ENCODE measurements at places on chromosomes 1 and 21.

GRCh38 chr1:92476071-92476631 is 10.6 kb downstream of the GFI1 start:
- peak; percentile 86 for DNase-seq

DNA sequence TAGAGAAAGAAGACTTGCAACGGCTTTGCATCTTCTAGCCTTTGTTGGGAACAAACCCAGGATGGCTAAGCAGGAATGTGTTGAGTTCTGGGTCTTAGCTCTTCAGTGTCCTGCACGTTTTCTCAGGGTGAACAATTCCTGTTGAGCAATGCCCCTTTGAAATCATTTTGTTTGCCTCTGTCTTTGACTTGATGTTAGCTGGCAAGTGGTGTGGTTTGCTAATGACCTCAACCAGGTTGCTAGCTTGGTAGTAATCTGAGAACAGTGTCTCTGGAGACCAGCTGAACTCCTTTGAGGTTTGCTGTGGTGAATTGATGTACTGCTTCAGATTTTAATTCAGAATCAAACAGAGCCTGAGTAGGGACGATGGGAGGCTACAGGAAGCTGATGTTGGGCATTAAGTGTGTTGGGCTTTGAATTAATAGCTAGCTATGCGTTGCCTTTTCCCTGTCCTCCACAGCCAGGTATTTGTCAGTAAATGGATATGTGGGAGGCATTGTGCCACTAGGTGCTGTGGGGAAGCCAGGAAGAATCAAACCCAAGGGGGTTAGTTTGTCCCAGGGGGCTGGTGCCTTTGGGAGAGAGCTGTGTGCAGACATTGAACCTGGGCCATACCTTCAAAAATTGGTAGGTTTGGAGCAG is 23.3 kb upstream of the SRSF10 start:
- DNase-seq, result no peak

DNA sequence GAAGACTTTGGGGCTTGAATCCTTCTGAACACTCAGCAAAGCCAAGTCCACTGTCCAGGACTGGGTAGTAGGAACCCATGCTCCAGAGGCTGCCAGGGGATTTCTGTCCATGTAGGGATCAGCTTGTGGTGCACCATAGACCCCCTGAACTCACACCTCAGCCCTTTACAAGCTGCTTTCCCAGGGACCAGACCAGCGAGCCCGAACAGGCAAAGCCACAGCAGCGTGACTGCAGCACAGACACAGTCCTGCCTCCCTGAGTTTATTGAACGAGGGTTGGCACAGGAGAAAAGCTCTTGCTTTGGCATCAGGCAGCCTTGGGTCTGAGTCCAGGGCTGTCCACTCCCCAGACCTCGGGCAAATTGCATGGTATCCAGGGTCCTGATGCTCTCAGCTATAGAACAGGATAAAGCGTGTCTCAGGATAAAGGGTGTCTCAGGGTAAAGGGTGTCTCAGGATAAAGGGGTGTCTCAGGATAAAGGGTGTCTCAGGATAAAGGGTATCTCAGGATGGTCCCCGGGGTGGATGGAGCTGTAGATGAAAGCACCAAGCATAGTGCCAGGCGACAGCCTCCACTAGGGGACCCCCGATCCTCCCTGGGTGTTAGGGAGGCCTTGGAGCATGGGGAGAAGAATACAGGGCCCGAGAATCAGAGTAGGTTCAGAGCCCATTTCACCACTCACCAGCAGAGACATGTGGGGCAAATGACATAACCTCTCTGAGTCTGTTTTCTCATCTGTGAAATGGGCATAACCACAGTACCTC is 648.8 kb downstream of the NPHP4 start:
- DNase-seq, result no peak

DNA sequence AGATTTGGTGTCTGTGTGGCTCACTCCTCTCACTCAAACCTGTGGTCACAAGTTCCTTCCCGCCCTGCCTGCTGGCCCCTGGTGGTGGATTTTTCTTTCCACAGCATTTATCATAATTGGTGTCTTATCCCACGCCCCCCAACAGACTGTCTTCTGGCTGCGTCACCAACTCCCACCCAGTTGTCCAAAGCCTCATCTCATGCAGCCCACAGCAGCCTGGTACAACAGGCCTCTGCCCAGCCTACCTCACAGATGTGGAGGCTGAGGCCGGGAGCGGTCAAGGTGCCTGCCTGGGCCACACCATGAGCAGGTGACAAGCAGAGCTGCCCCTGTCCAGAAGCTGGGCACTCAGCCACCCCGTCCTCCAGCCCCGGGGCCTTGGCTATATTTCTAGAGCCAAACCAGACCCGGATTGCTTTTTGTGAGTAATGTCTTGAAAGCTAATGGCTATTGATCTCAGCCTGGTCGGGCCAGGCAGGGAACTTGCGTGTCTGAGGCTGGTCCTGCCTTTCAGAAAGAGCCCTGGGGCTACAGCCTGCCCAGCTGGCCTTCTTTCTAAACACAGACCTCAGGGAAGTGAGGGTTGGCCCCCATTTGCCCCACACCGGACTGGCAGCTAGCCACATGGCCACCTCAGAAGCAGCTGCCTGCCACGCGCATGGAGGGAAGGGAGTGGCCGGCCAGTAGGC is 2.6 kb downstream of the KCNAB2 start:
- no peak for DNase-seq
